Activated CD8-positive, alpha-beta memory T cell treated with anti-CD3 and anti-CD28 coated beads for 1 hour (primary cell): ENCODE measurements at places on chromosomes 12 and 14.

- DNase-seq, result no peak
These were observed 401.6 kb downstream of the FOXG1 start for GRCh38 chr14:29168149-29168548.

GRCh38 chr12:122999986-123000420 is 19.5 kb downstream of the ARL6IP4 start:
- no peak for DNase-seq

DNA sequence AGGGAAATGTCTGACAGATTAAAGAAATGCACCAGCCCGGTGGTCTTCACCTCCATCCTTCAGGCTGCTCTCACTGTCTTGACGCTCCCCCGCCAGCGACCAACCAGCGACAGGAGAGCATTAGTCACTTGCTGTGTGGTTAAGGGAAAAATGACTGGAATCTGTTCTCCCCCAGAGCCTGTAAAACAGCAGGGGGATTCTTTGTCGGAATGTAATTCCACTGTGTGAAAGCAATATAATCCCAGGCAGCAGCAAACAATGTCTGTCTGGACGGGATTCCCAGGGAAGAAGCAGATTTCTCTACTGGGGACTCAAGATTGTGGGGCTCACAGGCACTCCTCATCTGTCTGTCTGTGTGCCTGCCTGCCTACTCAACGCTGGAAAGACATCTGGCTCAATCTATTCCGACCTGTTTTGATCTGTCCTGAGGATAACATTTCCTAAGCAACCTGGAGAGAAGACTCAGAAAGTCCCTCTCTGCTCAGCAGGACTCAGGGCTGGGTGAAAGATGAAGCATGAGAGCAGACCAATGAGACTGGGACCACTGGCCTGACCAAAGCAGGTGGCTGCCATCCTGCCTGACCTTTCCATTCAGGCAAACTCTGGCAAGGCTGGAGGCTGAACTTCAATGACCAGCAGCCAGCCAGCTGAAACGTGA is 54.6 kb downstream of the NUAK1 start:
- no peak for DNase-seq

DNA sequence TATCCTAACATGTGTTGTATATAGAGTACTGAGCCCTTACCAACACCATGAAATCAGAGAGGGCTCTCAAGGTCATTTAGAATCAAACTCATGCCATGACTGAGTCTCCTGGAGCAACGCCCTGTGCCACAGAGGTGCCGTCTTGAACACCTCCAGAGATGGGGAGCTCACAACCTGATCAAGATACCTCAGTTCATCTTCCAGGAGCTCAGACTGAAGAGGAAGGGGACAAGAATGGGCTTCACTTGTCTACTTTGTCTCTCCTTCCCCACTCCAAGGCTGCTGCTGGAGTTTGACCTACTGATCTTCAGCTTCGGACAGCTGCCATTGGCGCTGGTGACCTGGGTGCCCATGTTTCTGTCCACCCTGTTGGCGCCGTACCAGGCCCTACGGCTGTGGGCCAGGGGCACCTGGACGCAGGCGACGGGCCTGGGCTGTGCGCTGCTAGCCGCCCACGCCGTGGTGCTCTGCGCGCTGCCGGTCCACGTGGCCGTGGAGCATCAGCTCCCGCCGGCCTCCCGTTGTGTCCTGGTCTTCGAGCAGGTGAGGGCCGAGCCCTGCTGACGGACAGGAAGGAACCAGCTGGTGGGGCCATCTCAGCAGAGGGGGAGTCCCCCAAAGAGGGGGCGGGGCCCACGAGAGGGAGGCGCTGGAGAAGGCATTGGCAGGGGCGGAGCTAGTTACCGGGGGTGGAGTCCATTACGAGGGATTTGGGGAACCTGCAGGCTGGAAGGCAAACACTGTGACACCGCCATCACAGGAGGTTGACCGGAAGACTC is 12.0 kb downstream of the SOAT2 start:
- no peak for DNase-seq

- no peak for DNase-seq
These were observed 856 bp upstream of the EIF4B start for GRCh38 chr12:53005215-53005985.

DNA sequence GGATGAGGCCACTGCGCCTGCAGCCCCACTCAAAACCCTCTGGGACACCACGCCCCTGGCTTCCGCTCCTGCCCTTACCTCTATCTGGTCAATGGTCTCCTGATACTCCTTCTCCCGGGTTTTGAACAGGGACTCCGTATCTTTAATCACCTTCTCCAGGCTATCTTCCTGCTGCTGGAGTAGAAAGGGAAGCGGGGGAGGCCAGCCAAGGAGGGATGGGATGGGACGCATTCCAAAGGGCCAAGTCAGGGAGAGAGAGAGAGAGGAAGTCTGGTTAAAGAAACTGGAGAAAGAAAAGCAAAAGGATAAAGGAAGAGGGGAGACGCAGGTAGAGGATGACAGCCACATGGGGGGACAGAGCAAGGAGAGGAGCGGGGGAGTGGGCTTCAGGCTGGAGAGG is 7.9 kb downstream of the IFFO1 start:
- no peak for DNase-seq

- DNase-seq, result no peak
These were observed 101.4 kb downstream of the FOXA1 start for GRCh38 chr14:37493606-37494005.

- DNase-seq, result no peak
These were observed 193.0 kb downstream of the CRADD start for GRCh38 chr12:93870020-93870795.

GRCh38 chr12:53577941-53578352 is 48.2 kb downstream of the ATF7 start:
- DNase-seq, result no peak

GRCh38 chr14:61330511-61330910 is 9.1 kb downstream of the PRKCH start:
- no peak for DNase-seq

GRCh38 chr14:77301103-77301502 is 19.6 kb downstream of the POMT2 start:
- no peak for DNase-seq

- no peak for DNase-seq
These were observed 15.6 kb downstream of the TPH2 start for GRCh38 chr12:71954083-71954778.

GRCh38 chr12:96886998-96887677 is 19.9 kb upstream of the NEDD1 start:
- no peak for DNase-seq

GRCh38 chr14:24710403-24711112 is 76.6 kb upstream of the GZMB start:
- DNase-seq, result no peak

GRCh38 chr12:51370667-51371066 is 20.5 kb downstream of the GALNT6 start:
- no peak for DNase-seq

DNA sequence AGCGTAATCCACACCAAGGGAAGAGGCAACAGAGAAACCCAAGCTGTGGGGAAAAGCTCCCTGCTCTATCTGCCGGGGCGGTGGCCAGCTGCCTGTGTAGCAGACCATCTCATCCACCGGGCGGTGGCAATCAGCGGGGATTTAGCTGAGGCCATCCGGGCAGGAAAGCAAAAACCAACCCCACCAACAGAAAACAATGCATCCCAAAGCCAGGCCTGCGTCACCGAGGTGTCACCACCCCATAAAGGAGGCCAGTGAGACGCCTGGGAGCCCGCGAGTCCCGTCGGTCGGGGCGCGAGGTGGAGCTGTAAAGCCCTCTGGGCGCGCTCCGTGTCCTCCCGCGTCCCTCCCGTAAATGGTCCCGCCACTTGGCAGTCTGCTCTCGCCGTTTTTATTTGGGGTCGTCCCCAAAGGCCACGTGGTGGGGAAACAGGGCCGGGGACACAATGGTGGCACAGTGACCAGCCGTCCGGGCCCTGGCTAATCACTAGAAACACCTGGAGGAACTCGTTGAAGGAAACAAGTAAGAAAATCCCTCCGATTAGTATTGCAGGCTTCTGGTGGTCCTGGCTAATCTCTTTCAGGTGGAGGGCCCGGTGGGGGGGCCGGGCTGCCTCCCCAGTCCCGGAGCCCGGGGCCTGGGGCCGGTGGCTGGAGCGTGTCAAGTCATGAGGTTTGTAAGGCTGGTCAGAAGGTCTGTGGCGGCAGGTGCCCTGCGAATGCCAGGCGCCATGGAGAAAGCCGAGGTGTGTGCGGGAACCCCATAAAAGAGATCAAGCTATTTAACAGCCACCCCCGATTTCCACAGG is 94.7 kb upstream of the GSC start:
- DNase-seq, result no peak

DNA sequence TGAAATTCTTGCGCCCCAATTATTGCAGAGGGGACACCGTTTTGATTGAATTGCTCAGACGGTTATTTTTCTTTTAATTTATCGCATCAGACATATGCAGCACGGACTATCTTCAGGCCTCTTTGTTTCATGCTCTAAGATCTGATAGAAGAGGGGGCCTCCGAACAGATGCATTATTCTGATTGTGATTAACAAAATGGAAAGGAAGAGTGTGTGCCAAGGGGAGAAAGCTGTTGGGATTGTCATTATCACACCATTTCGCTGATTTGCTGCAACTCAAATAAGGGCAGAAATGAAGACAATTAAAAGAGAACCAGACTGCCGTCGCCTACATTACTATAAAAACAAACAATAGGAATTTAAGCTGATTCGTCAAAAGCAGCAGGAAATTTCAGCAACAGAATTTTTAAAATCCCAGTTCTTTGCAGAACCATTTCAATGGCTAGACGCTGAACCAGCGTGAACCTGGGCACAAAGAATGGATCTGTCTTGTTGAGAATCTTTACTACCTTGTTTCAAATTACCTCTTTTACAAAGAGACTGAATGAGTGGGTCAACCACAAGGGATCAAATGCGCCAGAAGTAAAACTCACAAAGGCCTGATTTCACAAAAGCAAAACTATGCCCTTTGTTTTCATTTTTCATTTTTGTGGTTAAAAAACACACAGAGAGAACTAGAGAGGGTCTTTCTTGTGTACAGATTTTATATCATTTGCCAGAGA is 30.6 kb downstream of the TMEM132D start:
- DNase-seq, result no peak

DNA sequence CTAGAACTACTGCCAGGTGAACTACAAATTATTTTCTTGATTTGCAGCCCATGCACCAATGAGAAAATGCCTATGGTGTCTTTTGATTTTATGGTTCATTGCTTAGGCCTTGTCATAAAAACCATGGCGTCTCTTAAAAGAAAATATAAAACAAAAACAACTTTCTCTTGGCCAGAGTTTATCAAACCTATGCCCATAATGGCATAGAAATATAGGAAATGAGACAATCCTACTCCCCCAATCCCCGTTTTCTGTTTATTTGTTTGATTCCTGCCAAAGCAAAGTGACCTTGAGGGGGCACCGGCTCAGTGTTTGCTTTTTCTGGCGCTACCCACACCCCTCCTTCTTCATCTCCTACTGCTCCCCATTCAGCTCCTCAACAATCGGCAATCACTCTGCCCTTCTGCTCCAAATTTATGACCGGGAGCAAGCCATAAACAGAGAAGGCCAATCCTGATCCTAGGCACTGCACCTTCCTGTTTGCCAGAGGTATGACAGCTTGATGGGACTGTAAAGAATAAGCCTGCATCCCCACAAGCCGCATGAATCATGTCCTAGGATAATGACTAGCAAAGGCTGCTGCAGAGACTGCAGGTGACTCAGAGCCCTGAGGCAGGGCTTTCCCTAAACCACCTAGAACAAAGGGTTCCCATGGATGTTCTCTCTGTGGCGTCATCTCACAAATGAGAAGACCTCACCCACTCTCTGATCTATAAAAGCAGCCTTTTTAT is 874.9 kb downstream of the NRXN3 start:
- DNase-seq, result no peak

DNA sequence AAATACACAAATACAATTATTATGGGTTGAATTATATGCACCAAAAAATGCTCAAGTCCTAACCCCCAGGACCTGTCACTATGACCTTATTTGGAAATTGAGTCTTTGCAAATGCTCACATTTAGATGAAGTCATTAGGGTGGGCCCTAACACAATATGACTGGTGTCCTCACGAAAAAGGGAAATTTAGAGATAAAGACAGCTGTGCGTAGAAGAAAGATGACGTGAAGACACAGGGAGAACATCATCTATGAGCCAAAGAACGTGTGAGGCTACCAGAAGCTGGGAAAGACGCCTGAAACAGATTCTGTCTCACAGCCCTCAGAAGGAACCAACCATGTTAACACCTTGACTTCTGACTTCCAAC is 259.2 kb downstream of the EMP1 start:
- no peak for DNase-seq

GRCh38 chr12:99135376-99135775 is 490.3 kb downstream of the APAF1 start:
- no peak for DNase-seq

GRCh38 chr12:106729611-106730010 is 44.9 kb upstream of the RIC8B start:
- DNase-seq, result no peak

DNA sequence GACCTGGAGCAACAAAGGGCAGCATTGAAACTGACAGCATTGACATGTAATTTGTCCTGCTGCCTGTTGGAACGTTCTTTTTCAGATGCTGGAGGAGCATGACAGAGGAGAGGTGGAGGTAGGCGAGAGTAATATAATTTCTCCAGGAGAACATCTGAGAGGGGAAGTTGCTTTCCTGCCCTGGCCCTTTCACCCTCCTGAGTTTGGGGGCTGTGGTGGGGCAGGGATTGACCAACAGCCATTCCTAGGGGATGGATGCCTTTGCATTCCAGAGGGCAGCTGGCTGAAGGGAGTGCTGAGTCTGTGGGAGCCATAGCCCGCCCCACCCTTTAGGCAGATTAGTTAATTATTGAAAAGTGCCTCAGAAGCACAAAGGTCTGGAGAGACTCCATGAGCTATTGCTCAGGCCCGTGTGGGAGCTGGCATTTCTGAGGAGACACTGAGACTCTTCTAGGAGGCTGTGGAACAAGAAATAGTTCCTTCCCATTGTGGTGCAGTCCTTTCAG is 73.5 kb downstream of the ARF6 start:
- no peak for DNase-seq

DNA sequence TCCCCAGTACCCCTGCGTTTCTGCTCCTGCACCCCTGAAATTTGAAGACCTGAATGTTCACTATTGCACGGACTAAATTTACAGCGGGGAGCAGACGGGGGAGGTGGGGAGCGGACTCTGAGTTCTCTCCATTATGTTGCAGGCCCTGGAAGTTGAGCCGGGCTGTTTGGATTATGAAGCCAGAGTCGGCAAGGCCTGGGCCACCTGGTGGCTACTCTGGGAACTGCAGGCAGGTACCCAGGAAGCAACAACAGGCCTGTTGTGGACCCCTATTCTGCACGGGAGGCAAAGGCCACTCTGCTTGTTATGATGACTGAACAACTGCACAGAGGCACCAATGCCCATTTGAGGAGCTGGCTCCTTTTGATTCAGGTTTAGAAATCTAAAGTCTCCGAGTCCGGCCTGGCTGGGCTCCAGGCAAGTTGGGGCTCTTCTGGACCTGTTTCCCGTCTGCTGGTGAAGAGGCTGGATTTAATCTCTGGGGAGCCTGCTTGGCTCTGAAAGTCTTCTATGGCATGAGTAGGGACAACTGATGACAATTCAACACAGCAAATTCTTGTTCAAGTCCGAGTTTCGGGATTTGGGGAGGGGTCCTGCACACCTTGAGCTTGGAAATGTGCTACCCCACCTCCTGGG is 34.1 kb upstream of the FAM181A start:
- DNase-seq, result peak; percentile 14

- no peak for DNase-seq
These were observed 38.5 kb downstream of the LRIG3 start for GRCh38 chr12:58881816-58882215.
